Esophagus squamous epithelium (tissue), 5 donors: ENCODE measurements at places on chromosomes 13 and 19.

DNA sequence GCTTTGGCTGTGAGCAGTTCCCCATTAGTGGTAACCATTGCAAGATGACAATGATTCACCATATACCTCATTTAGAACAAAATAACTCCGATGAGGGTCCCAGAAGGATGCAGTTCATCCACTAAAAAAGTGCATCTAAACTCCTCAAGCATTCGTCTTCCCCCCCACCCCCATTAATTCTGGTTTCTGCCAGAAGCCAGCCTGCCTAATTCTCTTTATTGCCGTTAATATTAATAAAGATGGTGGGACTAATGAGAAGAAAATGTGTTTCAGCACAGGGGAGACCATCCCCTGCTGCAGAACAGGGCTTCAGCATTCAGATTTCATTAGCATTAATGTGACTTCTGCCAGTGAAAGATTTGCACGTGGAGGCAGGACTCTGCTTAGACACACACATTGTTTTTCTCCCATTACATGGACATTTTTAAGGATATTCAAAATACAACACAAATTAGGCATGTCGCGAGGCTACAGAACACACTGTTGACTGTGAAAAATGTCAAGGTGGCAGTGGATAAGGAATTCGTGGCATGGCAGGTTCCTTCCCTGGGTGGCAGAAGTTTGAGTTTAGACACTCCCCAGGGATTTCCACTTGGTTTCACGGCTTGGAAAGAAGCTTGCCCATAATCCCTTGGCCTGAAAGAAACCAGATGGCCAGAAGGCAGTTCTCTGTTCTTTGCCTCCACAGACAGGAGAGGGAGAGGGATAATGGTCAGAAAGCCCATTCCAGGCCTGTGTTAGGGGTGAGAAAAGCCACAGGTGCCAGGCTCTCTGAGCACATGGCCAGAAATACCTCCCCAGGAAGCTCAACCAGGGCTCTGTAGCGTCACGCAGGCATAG is 236.5 kb downstream of the FOXO1 start:
- no peaks in the 10 kb centered on the region for H3K4me1 ChIP-seq
- no peak for DNase-seq
- H3K36me3 ChIP-seq: no peaks in the 10 kb centered on the region
- no peak overlapping the region for H3K4me3 ChIP-seq
- H3K27me3 ChIP-seq: no peaks in the 10 kb centered on the region

DNA sequence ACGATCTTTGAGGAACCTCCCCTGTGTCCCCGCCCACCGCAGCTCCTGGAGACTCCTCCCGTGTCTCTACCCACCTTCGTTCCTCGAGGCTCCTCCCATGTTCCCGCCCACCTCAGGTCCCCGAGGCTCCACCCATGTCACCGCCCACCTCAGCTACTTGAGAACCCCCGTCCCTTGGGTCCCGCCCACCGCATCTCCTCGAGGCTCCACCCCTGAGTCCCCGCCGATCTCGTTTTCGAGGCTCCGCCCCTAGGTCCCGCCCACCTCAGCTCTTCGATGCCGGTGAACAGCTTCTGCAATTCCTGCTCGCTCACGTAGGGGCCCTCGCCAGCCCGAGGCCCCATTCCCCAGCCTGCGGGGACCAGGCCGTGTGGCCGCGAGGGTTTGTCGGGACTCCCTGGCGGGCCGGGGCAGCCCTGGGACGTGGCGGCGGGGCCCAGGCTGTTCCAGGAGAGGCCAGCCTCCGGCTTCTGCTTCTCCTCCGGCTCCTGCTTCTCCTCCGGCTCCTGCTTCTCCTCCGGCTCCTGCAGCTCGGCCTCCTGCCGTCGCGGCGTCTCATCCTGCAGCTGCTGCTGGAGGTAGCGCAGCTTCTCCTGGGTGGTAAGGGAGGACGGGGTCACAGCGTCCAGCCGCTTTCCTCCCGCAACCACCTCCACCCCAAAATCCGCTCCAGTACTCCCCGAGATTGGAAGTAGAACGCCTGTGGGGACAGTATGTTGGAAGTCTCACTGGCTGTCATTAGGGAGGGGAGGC is 16.7 kb downstream of the TSKS start:
- H3K27ac ChIP-seq: no peak overlapping the region
- H3K4me1 ChIP-seq: no peaks in the 10 kb centered on the region

DNA sequence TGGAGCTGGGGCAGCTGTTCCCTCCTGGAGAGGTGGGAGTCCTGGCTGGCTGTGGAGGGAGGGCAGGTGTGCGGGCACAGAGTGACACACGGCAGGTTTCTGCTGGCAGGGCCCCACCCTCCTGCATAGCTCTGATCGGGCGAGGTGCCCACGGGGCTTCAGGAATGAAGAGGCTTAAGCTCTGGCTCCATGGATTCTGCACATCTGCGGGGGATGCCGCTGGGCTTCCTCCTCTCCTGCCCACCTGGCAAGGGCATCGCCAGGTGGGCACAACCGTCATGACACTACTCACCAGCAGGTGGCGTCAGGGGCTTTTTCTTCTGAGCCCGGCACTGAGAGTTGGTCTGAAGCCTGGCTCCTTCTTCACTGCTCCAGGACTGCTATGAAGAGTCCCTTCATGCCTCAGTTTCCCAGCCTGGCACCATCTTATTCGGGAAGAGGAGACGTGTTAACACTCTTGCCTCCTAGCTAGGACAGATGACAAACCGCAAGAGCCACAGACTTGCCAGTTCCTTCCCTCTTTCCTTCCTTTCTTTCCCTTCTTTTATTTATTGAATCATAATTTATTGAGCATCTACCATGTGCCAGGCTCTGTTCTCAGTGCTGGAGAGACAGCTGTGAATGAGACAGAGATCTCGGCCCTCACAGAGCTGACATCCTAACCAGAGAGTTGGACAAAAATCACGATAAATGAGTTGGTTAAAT is 15.2 kb upstream of the PAK4 start:
- no peaks in the 10 kb centered on the region for H3K36me3 ChIP-seq
- H3K27ac ChIP-seq: no peak overlapping the region
- H3K4me1 ChIP-seq: peaks cover 8% of the 10 kb centered on the region
- DNase-seq: no peak

- no peaks in the 10 kb centered on the region for H3K4me1 ChIP-seq
- H3K36me3 ChIP-seq: no peaks in the 10 kb centered on the region
- no peak for DNase-seq
- H3K27me3 ChIP-seq: no peaks in the 10 kb centered on the region
- no peak overlapping the region for H3K4me3 ChIP-seq
- no peak overlapping the region for H3K27ac ChIP-seq
Measured at GRCh38 chr13:34738254-34738992, 203.6 kb upstream of the NBEA start.

DNA sequence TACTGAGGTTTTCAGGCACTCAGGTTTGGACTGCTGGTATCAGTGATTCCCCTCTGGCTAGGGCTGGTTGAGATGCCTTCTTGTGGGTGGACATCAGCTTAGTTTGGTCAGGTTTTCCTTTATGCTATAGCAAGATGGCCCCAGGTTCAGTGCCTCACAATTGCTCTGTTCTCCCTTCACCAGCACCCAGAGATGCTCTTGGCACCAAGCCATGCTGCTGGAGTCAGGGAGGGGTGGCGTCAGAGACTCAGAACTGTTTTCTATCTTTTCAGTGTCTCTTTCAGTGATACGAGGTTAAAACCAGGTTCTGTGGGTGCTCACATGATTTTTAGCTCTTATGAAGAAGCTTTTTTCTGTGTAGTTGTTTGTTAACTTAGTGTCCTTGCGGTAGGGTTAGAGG is 96.9 kb downstream of the NBEA start:
- no peak overlapping the region for H3K4me3 ChIP-seq
- H3K27ac ChIP-seq: no peak overlapping the region
- no peak for DNase-seq

DNA sequence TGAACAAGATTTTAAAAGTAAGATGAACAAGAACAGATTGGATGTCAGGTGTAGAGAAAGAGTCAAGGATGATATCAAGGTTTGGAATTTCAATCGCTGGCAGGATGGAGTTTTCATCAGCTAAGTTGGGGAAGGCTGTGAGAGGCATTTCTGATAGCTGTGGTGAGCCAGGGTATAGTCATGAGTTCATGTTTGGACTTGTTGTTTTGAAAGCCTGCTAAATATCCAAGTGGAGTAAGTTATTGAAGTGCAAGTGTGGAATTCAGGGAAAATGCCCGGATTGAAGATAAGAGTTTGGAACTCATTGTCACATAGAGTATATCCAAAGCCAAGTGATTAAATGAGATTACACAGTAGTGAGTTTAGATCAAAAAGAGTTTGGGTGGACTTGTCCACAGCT is 11.0 kb upstream of the EPSTI1 start:
- no peaks in the 10 kb centered on the region for H3K36me3 ChIP-seq
- DNase-seq: no peak

DNA sequence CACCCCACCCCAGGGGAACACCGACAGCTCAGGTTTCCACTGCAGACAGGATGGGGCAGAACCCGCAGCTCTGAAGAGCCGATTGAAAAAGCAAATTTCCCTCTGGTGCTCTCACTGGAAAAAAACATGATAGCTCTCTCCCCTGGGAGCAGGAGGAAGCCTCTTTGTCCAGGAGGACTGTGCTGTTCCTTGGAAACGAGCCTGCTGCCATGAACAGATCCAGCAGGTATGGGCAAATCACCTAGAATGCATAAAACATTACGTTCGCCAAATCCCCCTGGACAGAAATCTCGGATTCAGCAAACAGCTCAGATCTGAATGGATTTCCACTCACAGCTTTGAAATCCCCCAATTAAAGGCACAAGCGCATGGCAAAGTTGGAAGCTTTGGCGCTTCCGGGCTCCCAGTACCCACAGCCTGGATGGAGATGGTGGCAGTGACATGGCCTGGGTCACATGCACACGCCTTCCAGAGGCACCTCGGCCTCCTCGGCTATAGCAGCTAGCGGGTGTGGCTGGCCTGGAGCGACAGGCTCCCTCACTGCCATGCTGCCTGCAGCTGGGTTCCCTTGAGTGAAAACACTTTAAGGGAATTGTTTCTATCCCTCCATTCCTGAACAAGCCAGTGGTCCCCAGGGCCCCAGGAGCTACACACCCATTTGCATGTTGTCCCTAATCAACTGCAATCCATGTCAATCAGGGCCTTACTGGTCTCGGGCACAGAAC is 59.1 kb downstream of the CEBPG start:
- no peaks in the 10 kb centered on the region for H3K36me3 ChIP-seq
- H3K27me3 ChIP-seq: no peaks in the 10 kb centered on the region
- DNase-seq: no peak
- H3K4me3 ChIP-seq: no peak overlapping the region
- peaks cover 20% of the 10 kb centered on the region for H3K4me1 ChIP-seq

GRCh38 chr19:18710186-18710585 is 26.7 kb downstream of the CRTC1 start:
- H3K27me3 ChIP-seq: no peaks in the 10 kb centered on the region
- no peak overlapping the region for H3K27ac ChIP-seq

DNA sequence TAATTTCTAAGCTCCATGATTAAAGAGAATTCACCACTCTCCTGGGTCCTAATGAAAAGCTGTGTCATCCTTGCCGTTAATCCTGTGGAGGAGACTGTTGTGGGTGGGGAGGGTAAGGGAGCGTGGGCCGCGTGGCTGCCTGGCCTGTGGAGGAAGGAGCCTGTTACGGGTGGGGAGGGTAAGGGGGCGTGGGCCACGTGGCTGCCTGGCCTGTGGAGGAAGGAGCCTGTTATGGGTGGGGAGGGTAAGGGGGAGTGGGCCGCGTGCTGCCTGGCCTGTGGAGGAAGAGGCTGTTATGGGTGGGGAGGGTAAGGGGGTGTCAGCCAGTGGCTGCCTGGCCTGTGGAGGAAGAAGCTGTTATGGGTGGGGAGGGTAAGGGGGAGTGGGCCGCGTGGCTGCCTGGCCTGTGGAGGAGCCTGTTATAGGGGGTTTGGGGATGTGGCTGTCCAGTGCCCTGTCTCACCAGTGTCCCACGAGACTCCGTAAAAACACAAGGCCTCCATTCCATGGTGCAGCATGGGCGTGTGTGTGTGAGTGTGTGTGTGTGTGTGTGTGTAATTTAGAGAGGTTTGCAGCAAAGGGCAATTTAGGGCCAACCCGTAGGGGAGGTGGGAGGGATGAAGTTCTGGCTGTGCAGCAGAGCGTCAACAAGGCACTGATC is 15.6 kb upstream of the DCUN1D2 start:
- no peak for DNase-seq
- no peaks in the 10 kb centered on the region for H3K4me1 ChIP-seq
- no peak overlapping the region for H3K4me3 ChIP-seq
- no peak overlapping the region for H3K27ac ChIP-seq
- H3K36me3 ChIP-seq: peaks cover 85% of the 10 kb centered on the region

GRCh38 chr13:107580741-107581412 is 634.5 kb downstream of the LIG4 start:
- H3K27me3 ChIP-seq: no peaks in the 10 kb centered on the region
- no peak overlapping the region for H3K27ac ChIP-seq
- H3K4me3 ChIP-seq: no peak overlapping the region

DNA sequence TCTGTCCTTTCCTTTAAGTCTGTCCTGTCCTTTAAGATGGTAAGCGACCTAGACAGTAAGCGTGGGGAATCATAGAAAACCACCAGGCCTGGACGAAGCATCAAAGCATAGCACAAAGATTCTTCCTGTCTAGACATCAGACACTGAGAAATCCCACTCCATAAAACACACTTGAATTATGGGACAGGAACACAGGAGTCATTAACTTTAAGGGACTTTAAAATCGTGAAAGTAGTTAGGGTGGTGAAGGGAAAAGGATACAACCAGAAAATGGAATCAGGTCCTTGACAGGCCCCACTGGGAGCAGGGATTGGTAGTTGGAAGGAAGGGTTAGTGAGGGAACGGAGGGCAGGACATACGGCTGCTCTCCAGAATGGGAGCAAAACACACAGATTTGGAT is 31.6 kb upstream of the C1QTNF9 start:
- H3K4me3 ChIP-seq: no peak overlapping the region
- no peak for DNase-seq
- H3K27me3 ChIP-seq: no peaks in the 10 kb centered on the region
- H3K27ac ChIP-seq: no peak overlapping the region
- no peaks in the 10 kb centered on the region for H3K36me3 ChIP-seq
- H3K4me1 ChIP-seq: peaks cover 8% of the 10 kb centered on the region

DNA sequence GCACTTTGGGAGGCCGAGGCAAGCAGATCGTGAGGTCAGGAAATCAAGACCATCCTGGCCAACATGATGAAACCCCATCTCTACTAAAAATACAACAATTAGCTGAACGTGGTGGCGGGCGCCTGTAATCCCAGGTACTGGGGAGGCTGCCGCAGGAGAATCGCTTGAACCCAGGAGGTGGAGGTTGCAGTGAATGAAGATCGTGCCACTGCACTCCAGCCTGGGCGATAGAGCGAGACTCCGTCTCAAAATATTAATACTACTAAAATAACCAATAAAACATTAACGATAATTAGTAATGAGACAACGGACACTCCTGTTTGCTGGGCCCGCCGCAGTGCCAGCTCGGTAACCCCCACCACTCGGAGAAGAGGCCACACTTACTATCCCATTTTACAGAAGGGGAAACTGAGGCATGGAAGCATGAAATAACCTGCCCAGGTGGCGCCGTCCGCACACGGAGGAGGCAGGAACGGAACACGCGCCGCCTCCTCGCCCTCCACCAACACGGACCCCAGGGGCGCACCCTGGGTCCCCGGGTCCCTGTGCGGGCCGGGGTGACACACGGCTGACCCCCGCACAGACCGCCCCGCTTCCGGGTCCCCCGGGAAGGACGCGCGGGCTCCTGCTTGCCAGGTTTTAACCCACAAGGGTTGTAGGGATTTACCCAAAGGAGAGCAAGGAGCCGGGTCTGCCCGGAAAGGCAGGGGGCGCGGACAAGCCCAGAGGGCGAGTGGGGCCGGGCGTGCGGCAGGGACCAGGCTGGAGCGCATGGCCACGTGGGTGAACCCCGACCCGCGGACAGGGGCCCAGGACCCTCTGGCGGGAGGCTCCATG is 1.6 kb downstream of the R3HDM4 start:
- peaks cover 6% of the 10 kb centered on the region for H3K27me3 ChIP-seq
- no peak for DNase-seq

GRCh38 chr19:42394751-42395150 is 4.7 kb upstream of the CNFN start:
- no peak overlapping the region for H3K27ac ChIP-seq
- DNase-seq: no peak
- H3K4me1 ChIP-seq: peaks cover 14% of the 10 kb centered on the region
- H3K36me3 ChIP-seq: no peaks in the 10 kb centered on the region
- no peak overlapping the region for H3K4me3 ChIP-seq
